ENCODE measurements at places on chromosomes 5 and 9.
A peak's percentile ranks its signal among the peaks of the same experiment; 100 is the strongest.

DNA sequence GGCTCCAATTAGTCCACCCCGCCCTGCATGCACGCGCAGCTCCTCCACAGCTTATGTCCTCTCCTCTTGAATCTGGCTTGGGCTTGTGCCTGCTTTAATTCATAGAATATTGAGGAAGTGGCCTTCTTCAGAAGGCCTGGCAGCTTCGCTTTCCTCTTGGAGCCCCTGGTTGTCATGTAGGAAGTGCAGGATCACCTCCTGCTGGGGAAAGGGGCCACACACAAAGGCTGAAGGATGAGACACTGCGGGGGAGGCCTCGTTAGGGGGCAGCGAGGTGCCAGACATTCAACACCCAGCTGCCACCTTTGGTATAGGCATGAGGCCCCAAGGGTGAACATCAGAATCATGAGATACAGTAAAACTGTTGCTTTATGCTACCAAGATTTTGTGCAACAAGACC is 2.7 kb upstream of the CNOT6 start:
- DNase-seq: peak; percentile 43

- no peak for DNase-seq
Measured at GRCh38 chr5:34533582-34534522, 122.3 kb upstream of the RAI14 start.

GRCh38 chr5:84706678-84707641 is 322.3 kb upstream of the EDIL3 start:
- no peak for DNase-seq

- no peak for DNase-seq
Measured at GRCh38 chr5:76363352-76364225, 39.5 kb upstream of the IQGAP2 start.

GRCh38 chr5:103340717-103341388 is 82.3 kb downstream of the MACIR start:
- no peak for DNase-seq

All from D341Med (cell line).